Large intestine (tissue), 12 donors: ENCODE measurements at places on chromosomes 4 and X.

DNA sequence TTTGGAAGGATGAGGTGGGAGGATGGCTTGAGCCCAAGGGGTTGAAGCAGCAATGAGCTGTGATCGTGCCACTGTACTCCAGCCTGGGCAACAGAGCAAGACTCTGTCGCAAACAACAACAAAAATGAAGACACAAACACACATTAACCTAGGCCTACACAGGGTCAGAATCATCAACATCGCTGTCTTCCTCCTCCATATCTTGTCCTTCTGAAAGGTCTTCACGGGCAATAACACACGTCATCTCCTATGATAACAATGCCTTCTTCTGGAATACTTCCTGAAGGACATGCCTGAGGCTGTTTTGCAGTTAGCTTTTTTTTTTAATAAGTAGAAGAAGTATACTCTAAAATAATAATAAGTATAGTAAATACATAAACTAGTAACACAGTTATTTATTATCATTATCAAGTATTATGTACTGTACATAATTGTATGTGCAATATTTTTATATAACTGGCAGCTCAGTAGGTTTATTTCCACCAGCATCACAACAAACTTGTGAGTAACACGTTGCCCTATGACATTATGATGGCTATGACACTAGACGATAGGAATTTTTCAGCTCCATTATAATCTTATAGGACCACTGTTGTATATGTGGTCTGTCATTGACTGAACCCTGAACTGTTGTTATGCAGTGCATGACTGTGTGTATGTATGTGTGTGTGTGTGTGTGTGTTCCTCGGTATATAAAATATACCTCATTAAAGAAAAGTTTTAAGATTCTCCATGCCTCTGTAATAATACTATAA lies 69.2 kb upstream of the MAML3 start:
- DNase-seq, result no peak

GRCh38 chr4:35943606-35944005 lies 300.7 kb downstream of the ARAP2 start:
- DNase-seq, result no peak

DNA sequence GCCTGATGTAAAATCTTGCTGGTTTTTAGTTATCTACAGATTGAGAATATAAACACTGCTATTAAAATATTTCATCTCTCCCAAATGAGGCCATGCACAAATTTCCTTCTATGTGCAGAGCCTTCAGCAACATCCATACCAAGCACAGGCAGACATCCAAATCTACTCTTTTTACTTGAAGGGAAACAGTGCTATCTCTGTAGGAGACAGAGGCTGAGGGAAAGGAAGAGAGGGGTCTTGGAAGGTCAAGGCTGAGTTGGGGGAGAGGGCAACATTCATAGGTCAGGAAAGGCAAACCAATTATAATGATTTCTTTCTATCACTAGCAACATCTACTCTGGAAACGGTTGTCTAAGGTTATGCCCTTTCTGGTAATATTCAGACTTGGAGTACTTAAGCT lies 240.2 kb downstream of the CBR4 start:
- DNase-seq, result no peak

DNA sequence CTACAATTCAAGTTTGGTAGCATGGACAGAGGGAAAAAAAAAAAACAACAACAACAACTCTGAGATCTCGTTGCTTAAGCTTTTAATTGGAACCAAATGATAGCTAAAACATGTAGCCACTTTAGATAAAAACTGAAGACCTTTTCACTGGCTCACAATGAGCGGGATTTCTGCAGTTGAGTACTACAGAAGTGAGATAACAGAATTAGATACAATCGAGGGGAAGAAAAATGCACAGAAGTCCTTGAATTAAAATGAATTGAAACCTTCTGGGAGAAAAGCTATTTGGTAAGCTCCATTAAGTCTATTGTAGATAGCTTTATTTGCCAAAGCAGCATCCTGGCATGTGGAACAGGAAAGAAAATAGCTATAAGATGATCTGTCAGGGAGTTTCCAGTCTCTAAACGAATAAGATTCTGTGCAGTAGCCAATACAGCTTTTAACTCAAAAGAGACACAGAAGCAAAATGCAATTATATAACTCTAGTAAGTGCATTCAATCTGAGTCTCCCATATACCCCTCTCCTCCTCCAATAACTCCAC lies 248.5 kb downstream of the ENOX2 start:
- DNase-seq, result no peak

DNA sequence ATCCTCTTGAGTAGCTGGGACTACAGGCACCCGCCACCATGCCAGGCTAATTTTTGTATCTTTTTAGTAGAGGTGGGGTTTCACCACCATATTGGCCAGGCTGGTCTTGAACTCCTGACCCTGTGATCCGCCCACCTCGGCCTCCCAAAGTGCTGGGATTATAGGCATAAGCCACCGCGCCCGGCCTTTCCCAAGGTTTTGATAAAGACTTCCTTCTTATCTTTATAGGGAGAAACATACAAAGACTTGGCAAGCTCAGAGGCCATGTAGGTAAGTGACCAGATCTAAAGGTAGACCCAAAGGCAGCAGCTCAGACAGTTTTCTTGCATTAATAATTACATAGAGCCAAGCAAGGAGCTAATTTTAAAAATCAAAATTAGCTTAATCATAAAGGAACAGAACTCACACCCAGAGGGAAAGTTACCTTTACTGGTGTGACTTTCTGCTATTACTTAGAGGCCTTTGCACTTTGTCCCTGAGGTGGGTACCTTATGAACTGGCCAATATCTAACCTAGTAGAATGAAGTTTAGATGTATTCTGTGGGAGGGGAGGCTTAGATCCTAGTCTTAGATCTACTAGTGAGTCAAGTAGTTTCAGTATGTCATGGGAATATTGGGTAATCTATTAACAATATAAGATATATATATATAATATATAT lies 67.3 kb downstream of the HPGD start:
- no peak for DNase-seq

GRCh38 chrX:123454712-123455431 lies 270.8 kb downstream of the GRIA3 start:
- no peak for DNase-seq

DNA sequence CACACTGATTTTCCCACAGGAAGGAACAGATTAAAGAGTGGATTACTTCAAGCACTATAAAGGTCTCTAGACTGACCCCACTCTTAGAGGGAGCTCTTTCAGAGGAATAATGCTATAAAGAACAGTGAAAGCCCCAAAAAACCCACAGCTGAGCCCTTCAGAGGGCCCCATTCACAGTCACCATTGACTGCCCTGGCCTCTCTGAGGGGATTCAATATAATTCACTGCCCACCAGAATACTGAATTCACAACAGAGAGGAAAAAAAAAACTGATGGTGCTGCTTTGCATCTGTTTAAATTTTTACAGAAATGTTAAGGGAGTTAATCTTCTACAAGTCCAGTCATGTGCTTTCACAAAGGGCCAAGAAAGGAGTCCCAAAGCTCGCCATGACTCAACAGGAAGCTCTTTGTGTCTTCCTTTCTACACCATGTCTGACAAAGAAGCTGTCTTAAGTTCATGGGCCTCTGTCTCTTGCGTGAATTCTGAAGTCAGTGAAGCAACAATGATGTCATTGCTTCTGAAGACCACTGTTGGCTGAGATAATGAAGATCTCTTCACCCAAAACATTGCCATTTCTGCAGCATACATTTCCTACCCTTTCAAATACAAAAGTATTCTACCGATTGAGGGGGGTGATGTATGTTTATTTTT lies 174.9 kb downstream of the ADAMTS3 start:
- DNase-seq, result no peak

DNA sequence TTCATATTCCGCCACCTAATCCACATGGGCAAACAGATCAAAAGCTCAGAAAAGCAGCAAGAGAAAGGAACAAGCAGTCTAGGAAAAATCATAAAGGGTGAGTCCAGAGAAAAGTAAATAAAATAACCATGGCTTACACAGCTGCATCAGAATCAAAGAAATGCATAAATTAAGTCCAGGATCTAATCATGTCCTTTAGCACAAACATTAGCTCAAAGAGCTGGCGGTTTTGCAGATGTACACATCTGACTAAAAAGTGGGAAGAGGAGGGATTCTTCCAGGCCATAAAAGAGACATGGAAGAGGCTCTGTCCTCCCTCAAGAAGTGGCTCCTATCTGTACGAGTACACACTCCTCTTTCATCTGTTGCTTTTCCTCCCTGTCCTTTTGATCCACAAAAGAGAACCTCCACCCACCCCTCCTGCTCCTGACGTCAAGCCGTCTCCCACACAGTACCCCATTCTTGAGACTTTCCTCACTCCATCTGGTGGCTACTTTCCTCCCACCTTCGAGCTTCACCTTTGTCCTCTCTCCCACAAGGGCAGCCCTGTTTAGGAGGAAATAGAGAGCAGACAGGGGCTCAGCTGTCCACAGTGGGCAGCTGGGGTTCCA lies 92.5 kb downstream of the RASL11B start:
- DNase-seq, result no peak

DNA sequence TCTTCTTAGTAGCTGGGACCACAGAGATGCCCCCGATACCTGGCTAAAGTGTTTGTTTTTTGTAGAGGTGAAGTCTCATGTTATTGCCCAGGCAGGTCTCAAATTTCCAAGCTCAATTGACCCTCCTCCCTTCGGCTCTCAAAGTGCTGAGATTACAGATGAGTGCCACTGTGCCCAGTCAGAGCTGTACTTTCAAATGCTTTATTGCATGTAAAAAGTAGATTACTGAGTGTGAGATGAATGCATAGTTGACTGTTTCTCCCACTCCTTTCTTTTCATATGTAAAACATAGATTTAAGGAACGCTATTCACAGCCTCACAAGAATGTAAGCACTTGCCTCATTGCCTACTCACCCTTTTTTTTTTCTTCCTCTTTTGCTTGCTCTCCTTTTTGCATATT lies 984.4 kb upstream of the PABPC4L start:
- no peak for DNase-seq

DNA sequence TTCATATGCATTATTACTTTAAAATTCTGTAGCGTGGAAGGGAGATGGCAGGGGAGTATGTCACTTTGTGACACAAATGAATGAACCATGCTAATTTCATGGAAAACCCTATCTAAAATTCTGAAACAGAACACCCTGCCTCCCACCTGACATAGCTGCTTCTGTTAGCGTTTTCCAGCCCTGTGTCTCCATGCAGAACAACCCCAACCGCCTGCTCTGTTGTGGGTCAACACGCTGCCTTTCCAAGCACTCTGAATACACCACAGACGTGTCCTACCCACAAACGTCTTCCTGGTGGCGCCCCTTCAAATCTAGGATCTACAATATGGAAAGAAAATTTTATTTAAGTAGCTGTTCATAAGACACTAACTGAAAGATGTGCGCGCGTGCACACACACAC lies 238.6 kb downstream of the TRIML1 start:
- DNase-seq, result no peak

- DNase-seq, result no peak
Observed at GRCh38 chr4:646460-646859, 21.1 kb downstream of the PDE6B start.

- DNase-seq, result no peak
Observed at GRCh38 chr4:15476396-15476795, 6.7 kb downstream of the CC2D2A start.

GRCh38 chr4:186624951-186625350 lies 69.6 kb upstream of the MTNR1A start:
- no peak for DNase-seq

DNA sequence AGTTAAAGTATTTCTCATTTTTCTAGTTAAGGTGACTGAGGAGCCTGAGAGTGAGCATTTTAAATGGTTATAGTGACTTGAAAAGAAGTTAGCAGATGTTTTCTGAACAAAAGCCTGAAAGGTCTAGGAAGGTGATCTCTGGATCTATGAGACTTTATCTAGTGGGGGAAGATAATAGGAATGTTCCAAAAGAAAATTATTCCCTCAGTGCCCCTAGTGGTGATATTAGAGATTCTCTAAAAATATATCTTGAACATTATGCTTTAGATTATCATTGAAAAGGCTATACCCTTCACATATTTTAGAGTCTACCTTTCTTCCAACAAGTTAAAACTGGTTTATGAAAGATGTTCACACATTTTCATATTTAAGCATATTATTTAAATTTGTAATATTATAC lies 69.0 kb upstream of the SPANXN1 start:
- DNase-seq, result no peak

GRCh38 chr4:135316266-135316779 lies 1114.7 kb upstream of the PABPC4L start:
- DNase-seq, result no peak

DNA sequence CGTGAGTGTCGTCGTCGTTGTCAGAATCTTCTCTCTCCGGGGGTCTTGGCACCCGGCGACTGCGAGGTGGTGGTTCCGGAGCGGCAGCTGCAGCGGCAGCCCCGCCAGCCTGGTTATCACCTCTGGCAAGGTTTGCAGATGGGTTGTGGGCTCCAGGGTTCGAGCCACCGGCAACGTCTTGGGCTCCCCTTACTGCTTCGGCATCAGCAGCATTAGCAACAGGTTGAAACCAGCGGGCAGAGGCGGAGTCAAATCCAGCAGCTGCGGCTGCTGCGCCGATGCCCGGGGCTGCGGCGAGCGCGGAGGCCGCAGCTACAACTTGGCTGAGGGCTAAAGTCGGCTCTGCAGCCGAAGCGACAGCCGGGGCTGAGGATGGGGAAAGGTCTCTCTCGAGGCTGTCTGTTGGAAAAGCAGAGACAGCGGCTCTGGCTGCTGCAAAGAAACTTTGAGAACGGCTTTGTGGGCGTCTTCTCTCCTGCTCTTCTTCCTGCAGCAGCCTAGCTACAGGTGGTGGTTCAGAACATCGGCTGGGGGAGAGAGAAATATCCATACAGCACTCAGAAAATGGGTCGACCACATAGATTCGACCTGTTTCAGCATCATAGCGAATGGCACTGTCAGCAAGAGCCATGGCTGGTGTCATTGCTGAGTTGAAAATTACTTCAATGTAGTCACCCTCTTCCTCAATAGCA lies 3.6 kb downstream of the IRS4 start:
- no peak for DNase-seq

DNA sequence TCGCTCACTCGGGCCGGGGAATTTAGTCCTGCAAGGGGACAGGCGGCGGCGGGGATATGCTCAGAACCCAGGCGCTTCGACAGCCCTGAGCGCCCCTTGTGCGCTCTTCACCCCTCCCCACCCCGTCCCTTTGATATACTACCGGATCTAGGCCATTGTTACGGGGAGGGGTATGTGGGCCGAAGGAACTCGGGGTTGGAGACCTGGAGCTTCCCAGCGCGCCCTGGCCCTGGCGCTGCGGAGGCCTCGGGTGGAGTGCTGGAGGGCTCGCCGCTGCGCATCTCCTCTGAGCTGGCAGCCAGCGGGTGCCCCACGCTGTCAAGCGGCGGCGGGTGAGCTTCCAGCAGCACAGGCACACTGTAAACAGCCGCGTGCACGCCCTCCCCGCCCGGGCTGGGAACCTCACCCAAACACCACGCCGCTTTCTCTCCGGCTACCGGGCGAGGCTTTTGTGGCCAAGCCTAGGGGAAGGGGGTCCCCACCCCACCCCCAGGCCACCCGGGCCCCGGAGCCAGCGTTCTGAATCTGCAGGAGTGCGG lies 54.5 kb upstream of the BCOR start:
- no peak for DNase-seq

DNA sequence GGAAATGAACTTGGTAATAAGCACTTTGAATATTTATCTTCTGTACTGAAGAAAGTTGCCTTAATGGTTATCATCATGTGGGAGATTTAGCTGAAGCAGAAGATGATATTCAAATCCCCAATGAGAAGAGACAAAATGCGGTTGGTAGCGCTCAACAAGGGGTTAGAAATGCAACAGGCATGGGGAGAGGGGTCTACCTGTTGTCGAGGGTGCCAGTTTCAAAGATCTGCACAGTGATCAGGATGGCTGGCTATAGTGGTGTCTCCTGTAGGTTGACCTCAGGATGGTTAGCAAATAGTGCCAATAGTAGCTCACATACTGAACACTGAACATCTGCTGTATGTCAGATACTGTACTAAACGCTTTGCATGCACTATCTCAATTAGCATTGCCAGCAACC lies 7.0 kb upstream of the HS6ST2 start:
- no peak for DNase-seq

- DNase-seq, result no peak
Observed at GRCh38 chr4:138724530-138724929, 291.1 kb upstream of the NOCT start.
